Chondrocyte (in vitro differentiated cells): ENCODE measurements at places on chromosomes 5 and 9.

GRCh38 chr5:137561608-137562007 lies 62.5 kb upstream of the SPOCK1 start:
- no peak for DNase-seq

DNA sequence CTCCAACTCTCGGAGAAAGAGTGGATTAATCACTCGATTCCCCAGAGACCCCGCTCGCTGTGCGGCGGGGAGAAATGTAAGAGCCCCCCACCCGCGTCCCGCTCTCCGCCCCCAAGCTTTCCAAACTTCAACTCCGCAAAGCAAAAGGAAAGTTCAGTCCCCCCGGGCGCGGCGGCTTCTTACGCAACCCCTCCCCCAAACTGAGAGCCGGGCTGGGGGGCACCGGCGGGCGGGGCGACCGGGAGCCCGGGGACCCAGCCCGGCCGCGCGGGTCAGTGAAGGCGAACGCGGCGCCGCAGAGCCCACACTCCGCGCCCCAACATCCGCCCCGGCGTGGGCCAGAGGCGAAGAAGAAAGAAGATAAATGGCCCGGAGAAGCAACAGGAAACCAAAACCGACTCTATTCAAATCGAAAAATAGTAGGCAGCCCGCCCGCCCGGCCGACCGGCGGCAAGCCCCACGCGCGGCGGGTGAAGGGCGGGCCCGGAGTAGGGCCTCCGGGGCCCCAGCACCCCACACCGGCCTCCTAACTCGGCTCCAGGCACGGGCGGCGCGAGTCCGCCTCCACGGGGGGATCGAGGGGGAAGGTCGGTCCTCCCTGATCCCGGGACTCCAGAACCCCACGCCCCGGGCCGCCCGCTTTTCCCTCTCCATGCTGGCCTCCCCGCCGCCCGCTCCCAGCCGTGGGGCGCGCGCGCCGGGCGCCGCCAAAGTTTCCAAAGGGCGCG lies 720 bp downstream of the NOTCH1 start:
- DNase-seq = no peak

GRCh38 chr5:28344836-28345433 lies 1306.5 kb upstream of the CDH9 start:
- no peak for DNase-seq

- DNase-seq = no peak
These were observed 58.2 kb downstream of the EXOSC2 start for GRCh38 chr9:130751631-130752355.

DNA sequence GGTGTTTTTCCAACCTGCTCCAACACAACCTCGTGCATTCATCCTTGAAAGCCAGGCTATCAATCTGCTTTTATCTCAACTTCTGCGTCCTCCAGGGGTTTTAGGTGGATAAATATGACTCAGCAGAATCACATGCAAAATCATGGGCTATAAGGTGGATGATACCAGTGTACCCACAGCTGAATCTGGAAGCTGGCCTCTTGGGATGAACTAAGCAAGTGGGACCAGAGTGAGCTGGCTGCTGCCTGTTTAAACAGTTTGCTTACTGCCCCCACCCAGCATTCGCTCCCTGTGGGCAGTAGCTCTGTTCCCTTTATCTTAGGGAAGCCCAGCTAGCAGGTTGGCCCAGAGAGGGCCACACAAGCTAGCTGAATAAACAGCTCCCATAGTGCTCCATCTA lies 194.0 kb downstream of the CRB2 start:
- DNase-seq = no peak

DNA sequence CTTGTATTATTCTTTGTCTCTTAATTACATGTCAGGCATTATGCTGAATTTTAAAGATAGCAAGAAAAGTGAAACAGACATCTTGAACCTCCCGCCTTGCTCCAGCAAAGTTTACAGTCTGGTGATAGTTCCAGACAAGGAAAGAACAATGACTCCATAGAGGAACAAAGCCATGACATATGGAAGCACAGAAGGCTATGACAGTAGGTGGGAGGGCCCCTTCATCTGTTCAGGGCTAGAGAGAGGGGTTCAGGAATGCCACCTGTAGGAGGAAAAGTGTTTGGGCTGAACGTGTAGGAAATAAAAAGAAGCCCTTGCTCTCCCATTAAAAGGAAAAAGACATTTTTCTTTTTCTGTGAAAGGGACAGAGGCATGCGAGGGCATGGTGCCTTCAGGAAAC lies 315.6 kb downstream of the TRIM32 start:
- no peak for DNase-seq

DNA sequence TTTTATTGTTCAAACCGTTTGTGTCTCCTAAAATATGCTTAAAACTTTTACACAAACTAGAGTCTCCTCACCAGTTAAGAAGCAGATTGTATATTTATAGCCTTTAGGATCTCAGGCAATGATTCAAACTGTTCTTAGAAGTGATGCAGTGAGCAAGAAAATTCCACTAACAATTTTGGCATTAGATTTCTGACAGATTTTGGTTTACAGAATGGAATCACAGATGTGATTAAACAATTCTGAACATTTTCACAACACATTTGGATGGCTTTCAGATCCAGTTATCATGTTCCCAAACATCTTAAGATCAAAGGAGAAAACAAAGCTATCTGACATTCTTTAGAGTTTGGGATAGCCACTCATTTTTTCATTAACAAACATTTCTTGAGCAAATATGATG lies 181.7 kb upstream of the RIOK2 start:
- DNase-seq = no peak

DNA sequence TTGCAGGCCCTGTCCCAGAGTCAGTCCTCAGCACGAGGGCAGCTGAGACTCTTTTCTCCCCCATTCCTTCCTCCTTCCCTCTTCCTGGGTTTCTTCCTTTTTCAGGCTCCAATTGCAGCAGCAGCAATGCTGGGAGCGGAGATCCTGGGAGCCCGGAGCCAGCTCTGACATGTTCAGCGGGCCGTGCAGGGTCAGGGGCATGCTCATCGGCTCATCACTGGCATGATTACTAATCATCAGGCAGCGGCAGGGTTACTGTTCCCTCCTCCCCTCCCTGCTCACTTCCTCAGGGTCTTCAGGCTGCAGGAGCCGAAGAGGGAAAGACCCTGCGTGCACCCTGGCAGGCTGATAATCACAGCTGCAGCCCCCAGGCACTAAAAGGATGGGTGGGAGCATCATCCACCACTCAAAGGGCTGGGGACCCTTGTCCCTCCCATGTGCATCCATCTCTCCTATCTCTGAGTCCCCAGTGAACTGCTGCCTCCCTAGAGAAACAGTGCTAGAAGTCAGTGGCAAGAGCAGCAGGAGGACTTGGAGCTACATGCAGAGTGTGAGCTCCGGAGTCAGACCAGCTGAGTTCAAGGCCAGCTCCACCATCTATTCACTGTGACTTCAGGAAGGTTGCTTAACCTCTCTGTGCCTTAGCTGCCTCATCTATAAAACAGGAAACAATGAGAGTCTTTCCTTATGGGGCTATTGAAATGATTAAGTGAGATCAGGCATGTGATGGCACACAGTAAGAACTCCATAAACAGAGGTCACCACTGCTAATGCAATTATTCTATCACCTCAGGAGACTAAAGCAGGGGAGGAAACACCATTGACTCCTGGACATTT lies 7.8 kb upstream of the KCNIP1 start:
- DNase-seq = no peak

DNA sequence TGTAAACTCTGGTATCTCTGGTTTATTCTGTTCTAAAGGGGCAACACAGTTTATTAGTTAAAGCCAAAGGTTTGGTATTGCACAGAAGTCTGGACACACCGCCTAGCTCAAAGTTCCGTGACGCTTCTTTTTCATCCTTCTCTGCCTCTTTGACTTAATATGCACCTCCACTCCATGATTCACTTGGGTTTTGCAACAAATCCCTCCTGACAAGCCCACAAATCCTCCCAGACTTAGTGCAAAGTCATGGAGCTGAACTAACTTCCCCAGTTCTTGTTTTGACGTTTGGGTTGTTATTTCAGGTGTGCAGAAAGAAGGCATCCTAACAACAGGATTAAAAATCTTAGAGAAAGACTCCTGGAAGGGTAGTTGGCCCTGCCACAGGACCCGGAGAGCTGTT lies 441.6 kb upstream of the DMAC1 start:
- DNase-seq = no peak

DNA sequence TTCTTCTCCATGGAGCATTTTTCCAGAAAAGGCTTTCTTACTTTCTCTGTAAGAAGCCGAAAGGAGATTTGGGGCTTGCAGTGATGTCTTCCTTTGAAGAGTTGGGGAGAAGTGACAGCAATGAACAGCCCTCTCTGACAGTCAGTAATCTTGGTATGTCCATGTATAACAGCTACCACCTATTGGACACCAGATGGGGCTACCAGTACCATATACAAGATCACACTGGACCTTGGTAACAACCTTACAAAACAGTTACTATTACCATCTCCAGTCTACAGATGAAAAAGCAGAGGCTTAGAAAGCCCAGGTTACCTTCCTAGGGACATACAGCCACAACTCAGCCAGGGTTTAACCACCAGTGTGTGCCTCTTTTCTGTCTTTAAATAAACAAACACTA lies 272.7 kb upstream of the TRPC7 start:
- no peak for DNase-seq

- DNase-seq = no peak
These were observed 174.5 kb upstream of the PITX1 start for GRCh38 chr5:135208555-135208902.

DNA sequence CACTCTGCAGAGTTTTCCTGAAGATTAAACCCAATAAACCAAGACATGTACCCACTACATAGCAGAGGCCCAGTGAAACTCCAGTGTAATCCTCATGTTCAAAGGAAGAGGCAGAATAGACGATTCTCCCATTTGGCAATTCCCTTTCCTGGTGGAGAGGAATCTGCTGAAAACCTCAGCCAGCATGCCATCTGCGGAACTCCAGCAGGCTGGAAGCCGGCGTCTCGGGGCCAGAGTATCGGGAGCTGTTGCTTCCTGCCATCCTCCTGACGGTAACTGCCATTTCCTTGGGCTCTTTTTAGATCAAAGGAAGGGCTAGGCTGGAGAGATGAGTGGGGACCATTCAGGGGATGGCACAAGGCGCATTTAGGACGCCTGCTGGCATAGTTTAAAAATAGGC lies 20.5 kb downstream of the NEURL1B start:
- no peak for DNase-seq

- no peak for DNase-seq
These were observed 46.9 kb downstream of the VCAN start for GRCh38 chr5:83518319-83519061.
